ENCODE measurements at places on chromosomes 16 and 17.
A peak's percentile ranks its signal among the peaks of the same experiment; 100 is the strongest.

DNA sequence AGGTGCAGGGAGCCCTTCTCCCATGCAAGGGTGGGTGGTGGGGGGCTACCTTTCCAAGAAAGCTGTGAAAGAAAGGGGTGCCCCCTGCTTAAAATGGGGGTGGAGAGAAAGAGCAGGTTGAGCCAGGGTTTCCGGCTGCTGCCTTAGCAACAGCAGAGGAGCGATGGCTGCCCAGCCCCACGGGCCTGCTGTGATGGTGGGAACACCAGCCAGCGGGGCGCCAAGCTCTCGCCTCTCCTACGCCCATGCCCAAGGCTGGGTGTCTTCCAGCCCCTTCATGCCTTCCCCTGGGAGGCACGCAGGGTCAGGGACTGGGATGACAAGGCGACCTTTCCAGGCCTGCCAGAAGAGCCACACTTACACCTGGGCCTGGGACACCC lies 3.0 kb downstream of the FMNL1 start:
- DNase-seq, result no peak

GRCh38 chr16:17375461-17376304 lies 95.1 kb downstream of the XYLT1 start:
- no peak for DNase-seq

- no peak for DNase-seq
Observed at GRCh38 chr17:50697062-50697461, 10.7 kb downstream of the ANKRD40 start.

DNA sequence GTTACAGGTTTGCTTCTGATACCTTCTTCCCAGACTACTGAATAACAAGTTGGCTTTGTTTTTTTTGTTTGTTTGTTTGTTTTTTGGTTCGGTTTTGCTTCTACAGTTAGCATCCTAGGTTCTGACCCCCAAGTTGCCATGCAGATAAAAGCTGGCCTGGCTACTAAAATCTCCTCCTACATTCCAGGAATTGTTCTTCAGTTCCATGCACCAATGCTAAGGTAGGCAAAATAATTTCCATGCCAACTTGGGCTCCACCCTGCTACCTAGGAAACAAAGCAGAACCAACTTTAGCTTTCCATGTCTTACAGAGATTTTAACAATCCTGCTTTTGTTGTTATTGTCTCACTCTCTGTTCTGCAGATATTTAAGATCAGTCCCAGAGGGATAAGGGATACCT lies 495.5 kb upstream of the SOX9 start:
- DNase-seq, result no peak

DNA sequence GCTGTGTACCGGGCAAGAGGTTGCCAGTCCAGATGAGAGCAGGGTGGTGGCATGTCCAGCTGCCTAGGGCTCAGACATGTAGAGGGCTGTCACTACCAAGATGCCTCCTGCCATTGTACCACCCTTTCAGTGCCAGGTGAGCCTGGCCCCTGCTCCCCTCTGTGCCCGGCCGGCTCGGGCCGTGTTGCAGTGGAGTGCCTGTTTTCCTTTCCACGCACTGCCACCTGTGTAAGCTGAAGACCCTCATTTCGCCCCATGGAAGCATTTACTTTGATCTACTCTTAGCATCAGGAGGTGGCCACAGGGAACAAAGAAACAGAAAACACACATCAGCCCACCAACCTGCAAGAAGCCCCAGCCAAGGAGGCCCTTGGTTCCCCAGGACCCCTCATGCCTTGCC lies 4.6 kb upstream of the RBFOX3 start:
- DNase-seq, result no peak

- DNase-seq, result no peak
Observed at GRCh38 chr17:41583137-41584127, 3.3 kb downstream of the KRT14 start.

GRCh38 chr17:72926171-72926570 lies 166.3 kb downstream of the SLC39A11 start:
- no peak for DNase-seq

GRCh38 chr17:18961634-18962493 lies 9.9 kb downstream of the SLC5A10 start:
- DNase-seq, result no peak

GRCh38 chr17:43578699-43579565 lies 32.8 kb upstream of the ETV4 start:
- peak; percentile 59 for DNase-seq

DNA sequence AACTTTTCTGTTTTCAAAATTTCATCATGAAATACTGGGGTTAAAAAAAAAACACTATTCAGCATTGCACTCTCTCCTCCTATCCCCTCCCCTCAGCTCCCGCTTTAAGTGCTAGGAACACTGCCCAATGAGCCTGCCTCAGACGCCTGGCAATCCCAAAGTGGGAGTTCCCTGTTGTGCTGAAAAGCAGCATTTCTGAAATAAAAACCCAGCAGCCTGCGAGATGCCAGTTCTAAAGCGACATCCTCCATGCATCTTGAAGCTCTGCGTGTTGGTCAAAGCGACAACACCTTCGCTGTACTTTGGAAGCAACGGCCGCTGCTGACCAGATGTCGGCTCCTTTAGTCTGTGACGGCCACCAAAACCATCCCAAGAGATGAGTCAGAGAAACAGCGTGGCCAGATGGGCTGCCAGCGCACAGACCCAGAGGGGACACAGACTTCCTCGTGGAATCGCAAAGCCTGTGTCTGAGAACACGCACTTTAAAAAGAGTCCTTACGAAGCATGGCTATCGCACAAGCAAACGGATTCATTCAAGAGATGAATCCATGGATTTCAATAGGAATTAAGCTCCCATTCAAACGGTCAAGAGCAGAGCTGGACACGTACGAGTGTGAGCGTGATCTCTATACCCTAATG lies 32.8 kb downstream of the FBXO31 start:
- DNase-seq, result peak; percentile 60

GRCh38 chr16:61581417-61582046 lies 454.7 kb downstream of the CDH8 start:
- no peak for DNase-seq

- no peak for DNase-seq
Observed at GRCh38 chr17:50465171-50465570, 3.5 kb downstream of the CHAD start.

DNA sequence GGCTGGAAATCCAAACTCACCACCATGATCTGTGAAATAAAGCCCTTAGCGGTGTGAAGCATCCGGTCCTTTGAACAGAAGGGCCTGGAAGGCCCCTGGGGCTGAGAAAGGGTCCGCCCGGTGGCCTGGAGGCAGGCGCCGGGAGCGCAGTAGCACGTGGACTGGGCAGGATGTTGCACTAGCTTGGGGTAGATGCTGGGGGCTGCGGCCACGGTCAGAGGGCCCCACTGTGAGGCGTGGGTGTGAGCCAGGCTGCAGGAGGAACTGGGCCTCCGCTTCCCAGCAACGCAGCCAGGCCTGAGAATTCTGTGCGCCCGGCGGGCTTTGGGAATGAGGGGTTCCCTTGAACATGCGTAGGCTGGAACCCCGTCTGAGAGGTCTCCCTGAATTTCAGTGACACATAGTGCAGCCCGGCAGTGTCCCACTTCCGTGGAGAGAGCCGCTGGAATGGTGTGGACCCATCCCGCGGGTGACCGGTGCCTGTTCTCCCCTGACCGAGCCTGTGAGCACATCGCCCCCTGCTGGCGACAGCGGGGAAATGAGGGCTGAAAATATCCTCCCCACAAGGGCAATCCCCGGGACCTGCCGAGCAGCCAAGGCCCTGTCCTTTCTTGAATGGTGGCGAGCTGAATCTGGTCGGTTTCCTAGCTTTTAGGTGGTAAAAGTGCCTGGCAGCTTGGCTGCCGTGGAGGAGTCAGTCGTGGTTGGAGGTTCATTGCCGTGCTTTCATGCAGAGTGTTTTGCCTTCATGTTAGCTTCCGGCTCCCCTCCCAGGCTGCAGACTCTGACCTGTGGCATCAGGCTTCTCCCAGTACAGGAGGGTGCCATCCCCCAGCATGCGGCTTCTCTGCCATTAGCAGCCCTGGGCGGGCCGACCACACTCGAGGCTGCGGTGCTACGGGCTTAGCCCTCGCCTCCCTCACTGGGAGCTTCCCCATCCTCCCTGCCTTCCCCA lies 43.8 kb downstream of the DNAJA2 start:
- peak; percentile 80 for DNase-seq

DNA sequence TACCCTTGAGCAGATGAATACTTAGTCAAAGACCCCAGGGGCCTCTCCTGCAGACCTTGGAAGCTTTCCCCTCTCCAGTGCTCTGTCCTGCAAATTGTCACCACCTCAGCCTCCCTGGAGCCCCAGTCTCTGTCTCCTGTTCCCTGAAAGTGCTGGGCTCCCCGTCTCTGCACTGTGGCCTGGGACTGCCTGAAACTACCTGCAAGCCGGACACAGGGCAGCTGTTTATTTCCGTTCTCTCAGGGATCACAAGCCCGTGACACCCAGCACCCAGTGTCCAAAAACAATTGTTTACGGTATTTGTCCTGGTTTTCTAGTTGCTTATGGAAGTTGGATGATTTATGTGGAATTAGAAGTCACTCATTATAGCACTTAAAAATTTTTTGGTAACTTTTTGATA lies 81.6 kb upstream of the CHMP6 start:
- DNase-seq, result no peak

DNA sequence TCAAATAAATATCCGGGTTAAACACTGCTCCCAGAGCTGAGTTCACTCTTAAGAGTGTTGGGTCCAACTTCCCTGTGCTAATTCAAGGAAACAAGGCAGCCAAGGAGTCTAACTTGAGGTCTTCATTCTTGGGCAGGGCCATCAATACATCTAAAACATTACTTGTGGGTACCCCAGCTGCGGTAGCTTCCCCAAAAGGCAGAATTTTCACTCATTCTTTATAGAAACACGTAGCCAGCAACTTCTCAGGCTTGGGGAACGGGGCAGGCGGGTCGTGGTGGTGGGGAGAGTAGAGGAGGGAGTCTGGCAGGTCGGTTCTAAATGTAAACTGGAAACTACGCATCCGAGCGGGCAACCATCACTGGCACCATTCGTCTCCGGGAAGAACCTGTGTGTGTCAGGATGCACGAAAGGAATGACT lies 666 bp upstream of the METTL9 start:
- DNase-seq, result no peak

DNA sequence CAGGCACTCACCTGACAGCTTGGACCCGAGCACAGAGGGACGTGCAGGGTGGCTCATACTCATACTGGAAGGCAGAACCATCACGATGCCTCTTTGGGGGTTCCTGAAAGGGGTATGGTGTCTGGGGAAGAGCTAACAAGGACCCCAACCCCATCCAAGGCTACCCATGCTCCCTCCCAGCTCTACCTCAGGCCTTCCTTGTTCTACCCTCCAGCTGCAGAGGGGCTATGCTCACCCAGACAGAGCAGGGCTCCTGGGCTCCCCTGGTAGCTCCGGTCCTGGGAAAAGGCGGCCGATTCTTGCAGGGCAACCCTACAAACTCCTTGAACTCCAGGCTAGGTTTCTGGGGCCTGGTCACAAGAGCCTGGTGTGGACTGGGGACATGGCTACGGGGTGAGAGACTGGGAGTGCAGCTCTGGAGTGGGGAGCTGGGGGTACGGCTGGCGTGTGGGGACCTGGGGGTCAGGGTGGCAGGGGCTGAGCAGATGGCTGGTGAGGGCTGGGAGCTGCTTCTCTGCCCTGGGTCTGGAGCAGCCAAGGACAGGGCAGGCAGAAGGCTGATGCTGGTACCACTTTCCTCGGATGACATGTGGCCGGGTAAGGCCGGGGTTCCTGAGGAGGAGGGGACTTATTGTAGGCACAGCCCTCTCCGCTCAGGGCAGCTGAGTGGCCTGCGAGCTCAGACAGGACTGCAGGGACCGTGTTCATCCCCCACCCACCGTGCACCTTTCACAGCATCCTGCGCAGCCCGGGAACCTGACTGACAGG lies 2.1 kb downstream of the ACD start:
- DNase-seq, result no peak

DNA sequence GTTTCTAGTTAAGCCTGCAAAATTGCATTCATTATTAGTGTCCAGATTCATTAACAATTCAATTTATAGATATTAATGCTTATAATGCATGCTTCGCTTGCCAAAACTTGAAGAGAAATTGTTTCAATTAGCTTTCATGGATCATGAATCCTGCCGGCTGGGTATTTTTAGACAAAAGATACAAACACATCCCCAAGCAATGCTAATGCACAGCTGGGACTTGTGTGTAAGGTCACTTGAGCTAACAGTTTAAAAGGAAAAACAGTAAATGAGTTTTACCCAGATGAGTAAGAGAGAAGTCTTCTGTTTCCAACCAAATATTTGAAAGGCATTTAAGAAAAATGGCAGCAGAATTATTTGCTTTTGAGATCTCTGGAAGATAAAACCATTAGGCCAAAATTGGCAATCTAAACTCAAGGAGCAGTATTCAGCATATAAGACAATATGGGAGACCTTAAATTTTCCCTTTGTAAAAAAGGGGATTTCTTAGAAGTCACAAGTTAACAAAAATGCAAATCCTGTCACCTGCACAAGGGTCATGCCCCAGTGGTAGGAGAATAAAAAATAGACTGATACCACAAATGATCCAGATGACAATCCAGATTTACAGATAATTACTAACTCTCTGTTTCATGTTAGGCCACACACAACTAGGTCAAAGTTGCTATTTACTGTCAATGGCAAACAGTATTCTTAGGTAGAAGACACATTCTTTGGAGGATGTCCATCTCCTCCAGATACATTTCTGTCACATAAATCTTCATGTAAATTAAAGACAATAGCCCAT lies 418.4 kb upstream of the PMFBP1 start:
- peak; percentile 19 for DNase-seq

DNA sequence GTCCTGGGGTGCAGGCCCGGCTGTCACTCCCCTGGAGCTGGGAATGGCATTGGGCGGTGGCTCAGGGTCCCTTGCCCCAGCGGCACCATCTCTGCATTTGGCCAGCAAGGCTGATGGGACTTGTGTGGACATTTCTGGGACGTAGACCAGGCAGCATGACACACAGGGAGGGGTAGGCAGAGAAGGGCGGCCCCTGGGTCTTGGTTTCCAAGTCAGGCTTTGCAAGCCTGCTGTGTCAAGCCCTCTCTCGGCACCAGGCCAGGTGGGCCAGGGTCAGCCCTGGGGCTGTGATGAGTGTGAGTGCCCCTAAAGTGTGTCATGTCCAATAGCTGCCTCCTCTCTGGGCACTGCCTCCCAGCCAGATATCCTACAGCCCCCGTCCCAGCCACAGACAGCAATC lies 335.2 kb downstream of the SEC14L1 start:
- no peak for DNase-seq

DNA sequence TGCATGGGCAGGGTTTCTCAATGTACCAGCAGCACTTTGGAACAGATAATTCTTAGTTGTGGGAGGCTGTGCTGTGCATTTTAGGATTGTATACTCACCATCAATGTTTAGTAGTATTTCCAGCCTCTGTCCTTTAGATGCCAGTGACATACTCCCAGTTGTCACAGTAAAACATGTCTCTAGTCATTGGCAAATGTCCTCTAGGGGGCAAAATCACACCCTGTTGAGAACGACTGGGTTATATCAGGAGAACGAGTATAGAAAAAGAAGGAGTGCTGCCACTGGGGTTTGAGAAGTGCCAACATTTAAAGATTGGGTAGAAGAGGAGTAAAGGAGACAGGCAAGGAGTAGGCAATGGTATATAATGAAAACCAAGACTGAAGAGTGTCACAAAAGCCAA lies 37.9 kb upstream of the SMIM36 start:
- DNase-seq, result no peak

- DNase-seq, result peak; percentile 46
Observed at GRCh38 chr17:48241131-48241591, 133.6 kb downstream of the SNX11 start.

GRCh38 chr16:67024384-67025209 lies 4.4 kb upstream of the CBFB start:
- DNase-seq, result no peak

- DNase-seq, result no peak
Observed at GRCh38 chr16:88195911-88196465, 186.8 kb upstream of the ZNF469 start.
